ENCODE measurements at places on chromosomes 5 and 9.

DNA sequence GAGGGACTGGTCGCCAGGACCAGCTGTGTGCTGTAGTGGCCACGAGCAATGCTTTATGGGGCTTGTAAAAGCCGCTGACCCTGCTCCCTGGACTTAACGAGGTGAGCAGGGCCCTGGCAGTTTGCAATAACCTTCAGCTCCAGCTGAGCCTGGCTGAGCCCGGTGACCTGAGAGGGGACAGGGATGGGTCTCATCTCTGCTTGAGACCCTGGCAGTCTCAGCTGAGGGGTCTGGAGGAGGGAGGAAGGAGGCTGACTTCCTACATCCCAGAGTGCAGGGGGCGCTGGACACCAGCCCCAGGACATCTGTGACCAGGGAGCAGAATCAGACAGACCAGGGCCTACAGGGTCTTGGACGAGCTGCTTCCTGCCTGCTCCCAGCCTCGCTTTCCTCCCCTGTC is 277.5 kb upstream of the MVB12B start:
- DNase-seq, result no peak

DNA sequence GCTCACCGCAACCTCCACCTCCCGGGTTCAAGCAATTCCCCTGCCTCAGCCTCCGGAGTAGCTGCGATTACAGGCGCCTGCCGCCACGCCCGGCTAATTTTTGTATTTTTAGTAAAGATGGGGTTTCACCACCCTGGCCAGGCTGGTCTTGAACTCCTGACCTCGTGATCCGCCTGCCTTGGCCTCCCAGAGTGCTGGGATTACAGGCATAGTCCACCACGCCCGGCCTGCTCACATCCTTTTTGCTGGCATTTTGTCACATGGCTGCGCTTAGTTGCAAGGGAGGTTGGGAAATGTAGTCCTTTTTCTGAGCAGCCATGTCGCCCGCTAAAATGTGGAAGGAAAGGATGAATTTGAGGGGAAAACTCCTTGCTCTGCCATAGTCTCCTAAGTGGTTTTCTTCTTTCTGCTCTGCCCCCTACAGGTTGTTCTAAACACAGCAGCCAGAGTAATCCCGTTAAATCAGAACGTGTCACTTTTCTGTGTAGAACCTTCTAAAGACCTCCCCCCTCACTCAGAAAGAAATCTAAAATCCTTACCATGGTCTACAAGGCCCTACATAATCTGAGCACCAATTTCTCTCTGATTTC is 57.8 kb upstream of the HSPA9 start:
- DNase-seq, result peak; percentile 85

- peak; percentile 76 for DNase-seq
Observed at GRCh38 chr5:88883059-88883835, at the start of gene MEF2C. Gene MEF2C, minus strand, starts transcription at chr5:88883184. Its CDS starts 59,396 bp downstream, at chr5:88823788.

DNA sequence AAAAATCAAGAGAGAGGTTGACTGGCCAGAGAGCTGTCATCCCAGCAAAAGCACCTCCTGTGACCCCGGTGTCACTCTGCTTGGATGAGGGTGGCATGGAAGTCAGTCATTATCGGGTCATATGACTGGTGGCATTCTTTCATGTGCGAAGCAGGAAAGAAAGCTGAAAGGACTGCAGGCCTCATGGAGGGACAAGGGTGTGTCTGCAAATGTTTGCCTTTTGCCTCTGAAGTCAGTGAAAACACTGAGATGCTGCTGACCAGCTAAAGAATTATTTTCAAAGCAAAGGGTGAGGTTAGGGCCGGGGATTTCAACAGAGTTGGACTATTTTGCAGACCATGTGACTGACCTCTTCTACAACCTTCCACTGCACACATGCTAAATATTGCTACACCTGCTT is 298.3 kb downstream of the CSNK1G3 start:
- DNase-seq, result no peak

DNA sequence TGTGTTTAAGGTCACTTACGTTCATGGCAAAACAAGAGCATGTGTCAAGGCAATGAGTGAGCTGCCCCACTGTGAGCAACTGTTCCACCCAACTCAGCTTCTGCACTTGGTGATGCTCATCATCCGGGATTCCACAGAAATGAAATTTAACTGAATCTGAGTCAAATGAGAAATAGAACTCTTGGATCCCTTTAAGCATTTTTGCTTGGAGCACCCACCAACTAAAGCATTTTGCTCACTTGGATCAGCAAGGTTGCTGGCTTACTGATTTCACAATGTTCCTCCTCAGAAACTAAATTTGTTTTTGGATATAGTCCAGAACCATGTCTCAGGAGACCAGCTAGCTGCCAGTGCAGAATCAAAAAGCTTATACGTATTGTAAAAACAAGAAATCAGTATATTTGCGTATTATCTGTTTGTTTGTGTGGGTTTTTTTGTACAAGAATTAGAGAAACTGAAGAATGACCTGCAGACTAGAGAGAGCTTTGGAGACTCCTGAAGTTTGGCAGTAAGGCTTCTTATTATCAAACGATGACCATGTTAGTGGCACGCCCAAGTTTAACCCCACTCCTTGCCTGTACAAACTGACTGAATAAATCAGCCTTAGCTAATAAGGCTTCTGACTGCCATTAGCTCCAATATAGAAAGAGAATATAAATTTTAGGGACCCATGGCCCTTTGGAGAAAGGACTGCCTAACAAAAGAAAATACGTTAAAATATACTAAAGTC is 153.8 kb upstream of the FST start:
- DNase-seq, result no peak

DNA sequence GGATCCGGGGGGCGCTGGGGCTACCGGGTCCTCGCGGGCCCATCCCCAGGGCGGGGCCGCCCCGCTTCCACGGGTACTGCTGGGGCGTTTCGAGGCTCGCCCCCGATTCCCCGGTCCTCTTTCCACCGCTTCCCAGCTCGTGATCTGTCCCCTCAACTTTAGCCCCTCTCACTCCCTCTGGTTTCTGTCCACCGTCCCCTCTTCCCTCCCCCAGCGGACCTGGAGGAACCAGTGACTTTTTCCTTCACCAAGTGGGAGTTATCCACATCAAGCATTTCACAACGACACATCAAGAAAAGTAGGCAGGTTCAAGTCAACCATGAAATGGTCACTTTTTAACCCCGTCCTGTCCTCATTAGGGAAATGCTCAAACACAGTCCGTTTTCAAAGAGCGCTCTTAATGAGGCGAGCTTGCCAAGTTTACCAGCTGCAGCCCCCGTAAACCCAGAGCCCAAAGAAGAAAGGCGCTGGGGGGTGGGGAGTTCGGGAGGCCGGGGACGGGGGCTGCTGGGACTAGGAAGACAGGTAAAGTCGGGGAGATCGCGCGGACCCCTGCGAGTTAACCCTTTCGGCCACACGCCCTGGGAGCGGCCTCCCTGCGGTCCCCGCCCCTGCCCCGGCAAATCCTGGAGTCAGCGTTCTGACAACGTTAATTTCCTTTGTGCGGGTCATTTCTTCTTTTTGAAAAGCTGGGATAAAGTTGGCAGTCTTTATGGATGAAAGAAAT is 2.1 kb upstream of the NFIB start:
- no peak for DNase-seq

DNA sequence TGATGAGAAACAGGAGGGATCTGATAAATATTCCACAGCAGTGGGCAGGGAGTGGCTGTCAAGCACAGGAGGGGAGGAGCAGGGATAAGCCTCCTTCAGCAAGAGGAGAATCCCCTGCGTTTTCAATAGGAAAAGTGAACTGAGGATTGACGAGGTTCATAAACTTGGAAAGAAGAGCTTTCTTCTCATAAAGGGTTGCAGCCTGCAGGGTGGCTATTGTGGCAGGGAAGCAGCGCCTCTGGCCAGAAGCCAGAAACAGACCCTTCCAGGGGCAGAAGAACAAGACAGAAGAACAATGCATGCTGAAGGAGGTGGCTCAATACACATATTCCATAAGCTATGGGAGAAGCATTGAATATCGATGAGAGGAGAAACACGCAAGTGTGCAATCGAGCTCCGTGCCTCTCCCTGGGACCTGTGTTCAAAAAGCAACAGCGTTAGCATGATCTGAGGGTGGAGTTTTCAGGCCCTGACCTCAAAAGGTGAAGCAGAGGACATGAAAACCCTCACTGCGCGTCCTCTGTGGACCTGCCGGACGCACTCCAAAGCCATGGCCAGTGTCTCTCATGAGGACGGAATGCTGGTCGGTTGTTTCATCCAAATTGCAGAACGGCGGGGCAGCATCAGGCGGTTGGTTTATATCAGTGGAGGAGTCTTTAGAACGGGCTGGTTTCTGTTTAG is 67.6 kb downstream of the ANKRD33B start:
- DNase-seq, result no peak

- DNase-seq, result peak; percentile 26
Observed at GRCh38 chr5:56585999-56586691, 229.2 kb upstream of the MAP3K1 start.

DNA sequence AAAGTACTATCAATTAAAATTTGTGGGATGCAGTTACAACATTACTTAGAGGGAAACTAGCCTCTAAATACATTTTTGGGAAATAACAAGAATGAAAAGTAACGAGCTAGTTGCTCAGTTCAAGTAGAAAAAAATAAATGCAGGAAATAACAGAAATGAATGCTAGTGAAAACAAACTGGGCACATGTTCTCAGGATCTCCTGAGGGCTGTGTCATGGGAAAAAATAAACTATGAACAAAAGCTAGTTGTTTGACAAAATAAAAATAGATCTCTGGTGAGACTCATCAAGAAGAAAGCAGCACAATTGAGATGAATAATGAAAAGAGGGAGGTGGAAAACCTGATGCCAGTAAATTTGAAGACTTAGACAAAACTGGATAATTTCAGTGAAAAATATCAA is 16.3 kb downstream of the IDNK start:
- DNase-seq, result no peak

- DNase-seq, result no peak
Observed at GRCh38 chr5:19865336-19866089, 122.5 kb downstream of the CDH18 start.

GRCh38 chr5:139461176-139461575 is 1.4 kb downstream of the ECSCR start:
- no peak for DNase-seq

GRCh38 chr5:75053304-75054133 is 1.2 kb upstream of the GCNT4 start:
- DNase-seq, result peak; percentile 73

DNA sequence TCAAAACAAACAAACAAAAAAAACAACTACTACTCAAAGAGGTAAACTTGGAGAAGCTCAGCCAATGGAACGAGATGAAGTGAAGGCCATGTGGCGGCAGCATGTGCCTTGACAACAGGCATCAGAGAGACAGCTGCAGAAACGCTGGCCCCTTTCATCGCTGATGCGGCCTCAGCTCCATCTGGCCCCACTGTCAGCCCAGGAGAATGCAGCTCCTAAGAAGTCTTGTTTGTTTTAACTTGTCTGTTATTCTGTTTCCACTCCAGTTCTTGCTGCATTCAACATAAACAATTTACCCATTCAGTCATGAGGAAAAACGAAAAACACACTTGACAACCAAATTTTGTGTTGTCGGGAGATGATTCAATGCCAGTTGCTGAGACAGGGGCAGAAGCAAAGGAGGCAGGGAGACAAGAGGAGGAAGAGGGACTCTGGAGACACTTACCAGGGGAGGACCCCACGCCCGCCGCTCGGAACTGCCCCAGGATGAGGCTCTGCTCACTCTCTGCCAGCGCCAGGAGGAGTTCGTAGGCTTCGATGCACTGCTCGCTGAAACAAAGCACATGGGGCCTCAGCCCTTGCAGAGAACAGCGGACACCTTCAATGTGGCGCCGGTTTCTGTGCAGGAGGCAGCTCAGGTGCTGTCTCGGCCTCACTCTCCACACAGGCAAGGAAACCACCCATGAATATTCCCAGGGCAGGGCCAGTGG is 91.2 kb downstream of the DCP2 start:
- no peak for DNase-seq

GRCh38 chr9:16553869-16554540 is 316.5 kb downstream of the BNC2 start:
- no peak for DNase-seq

Measured in kidney capillary endothelial cell (primary cell).